ENCODE measurements at places on chromosomes 13 and 19.

GRCh38 chr19:3458229-3459088 lies 21.9 kb downstream of the SMIM24 start:
- no peak for DNase-seq

DNA sequence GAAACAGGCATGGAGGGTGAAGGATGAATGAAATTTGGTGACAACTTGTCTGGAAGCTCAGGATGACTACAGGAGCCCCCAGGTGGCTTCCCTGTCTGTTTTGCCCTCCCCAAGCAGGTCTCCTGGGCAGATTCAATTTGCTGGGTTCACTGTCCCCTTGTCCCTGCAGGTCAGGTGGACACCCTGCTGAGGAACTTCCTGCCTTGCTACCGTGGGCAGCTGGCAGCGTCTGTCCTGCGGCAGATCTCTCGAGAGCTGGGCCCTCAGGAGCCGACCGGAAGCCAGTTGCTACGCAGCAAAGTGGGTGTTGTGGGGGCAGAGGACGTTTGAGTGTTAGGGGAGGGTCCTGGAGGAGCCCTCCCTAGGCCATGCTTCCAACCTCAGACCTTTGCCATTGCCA lies 19.1 kb downstream of the PGLS start:
- DNase-seq, result no peak

DNA sequence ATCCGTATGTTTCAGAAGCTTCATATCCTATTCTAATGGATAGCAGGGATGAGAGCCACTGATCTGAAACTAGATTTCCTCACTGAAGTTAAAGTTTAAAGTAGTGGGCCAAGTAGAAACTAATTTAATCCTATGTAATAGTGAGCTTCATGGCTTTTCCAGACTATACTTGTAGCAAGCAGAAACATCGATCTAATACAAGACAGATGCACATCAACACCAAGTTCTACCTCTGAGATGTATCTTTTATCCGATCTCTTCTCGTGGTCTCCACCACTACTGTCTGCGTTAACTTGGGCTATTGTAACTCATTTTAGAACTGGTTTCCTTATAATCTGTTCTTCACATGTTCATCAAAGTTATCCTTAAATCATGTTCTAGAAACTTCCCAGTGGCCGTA lies 3.1 kb downstream of the ERCC5 start:
- no peak for DNase-seq

DNA sequence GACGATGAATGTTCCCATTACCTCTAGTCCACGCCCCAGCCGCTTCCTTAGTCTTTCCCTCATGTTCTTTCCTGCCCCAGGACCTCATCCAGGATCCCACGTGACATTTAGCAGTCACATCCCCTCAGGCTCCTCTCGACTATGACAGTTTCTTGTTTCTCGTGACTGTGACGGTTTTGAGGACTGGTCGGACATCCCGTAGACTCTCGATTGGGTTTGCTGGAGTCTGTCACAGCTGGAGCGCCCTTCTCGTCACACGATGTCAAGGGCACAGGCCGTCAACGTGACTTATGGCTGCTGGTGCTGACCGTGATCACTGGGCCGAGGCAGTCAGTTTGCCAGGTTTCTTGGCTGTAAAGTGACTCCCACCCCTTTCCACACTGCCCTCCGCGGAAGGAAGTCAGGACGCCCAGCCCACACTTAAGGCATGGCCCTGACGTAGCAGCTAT lies 22.8 kb downstream of the ELAVL1 start:
- peak; percentile 36 for DNase-seq

DNA sequence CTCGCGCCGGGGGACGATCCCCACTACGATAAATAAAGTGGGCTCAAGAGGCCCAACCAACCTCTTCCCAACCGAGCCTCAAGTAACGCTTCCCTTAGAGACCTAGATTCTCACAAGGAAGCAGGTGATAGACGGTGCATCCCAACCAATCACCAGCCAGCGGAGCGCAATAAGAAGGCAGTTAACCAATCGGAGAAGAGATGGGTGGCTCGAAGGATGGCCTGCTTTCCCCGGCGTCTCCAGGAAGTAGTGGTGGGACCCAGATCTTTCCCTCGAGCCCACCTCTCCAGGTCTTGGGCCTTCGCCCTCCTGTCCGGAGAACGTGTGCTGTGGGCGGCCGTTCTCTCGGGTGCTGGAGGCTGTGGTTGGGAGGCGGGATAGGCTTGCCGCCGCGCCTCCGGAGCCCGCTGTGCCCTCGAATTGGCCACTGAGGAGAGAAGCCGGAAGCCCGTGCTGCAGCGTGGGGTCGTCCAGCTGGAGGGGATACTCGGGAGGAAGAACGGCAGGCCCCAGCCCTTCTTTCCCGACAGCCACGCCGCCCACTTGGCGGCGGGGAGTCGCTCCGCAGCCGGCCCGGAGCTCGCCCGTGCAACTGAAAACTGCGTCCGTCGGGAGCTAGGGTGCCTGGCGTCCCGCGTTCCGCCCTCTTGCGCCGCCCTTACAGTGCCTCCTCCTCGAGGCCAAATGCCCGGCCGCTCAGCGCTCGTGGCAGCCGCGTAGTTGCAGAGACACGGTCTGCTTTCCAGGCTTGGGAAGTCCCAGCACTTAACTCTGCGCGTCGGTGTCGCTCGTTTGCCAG lies at the start of gene RNF6:
TSS of gene RNF6 (minus strand) at position 594 of the 799 bp plus-strand sequence. CDS start 2,665 bp downstream, outside the sequence.
- peak; percentile 99 for DNase-seq

- DNase-seq, result no peak
Observed at GRCh38 chr13:110450016-110450900, 111.3 kb downstream of the RAB20 start.

- DNase-seq, result no peak
Observed at GRCh38 chr19:17843908-17844490, 3.8 kb downstream of the JAK3 start.

- no peak for DNase-seq
Observed at GRCh38 chr19:17948931-17949930, 16.4 kb downstream of the CCDC124 start.

- no peak for DNase-seq
Observed at GRCh38 chr19:54047616-54048015, 16.1 kb downstream of the VSTM1 start.

- no peak for DNase-seq
Observed at GRCh38 chr13:46630431-46631178, 77.6 kb downstream of the LRCH1 start.

GRCh38 chr19:57231686-57232085 lies 863 bp downstream of the AURKC start:
- no peak for DNase-seq

DNA sequence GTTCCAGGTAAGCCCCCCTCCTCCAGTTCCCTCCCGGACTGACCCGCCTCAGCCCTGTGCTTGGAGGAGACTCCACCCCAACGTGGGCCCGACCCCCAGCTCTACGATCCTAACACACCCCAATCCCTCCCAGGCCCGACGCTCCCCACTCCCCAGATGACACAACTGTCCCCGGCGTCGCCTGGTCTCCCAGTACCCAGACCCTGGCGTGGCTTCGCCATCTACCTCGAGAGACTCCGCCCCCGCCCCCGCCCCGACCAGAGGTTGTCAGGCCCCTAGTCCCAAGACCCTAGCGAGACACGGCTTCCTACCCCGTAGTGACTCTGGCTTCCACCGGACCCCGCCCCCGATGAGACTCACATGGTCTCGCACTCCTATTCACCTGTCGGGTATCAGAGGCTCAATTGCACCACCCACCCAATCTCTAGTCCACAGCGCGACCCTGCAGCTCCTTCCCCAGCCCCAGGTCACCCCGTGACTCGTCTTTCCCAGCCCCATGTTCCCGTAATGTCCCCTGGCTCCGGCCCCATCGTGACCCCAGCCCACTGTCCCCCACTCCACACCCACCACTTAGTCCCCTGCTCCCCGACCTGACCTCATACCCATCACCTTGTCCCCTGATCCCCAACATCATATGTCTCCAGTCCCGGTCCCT lies 2.9 kb downstream of the CD37 start:
- no peak for DNase-seq

DNA sequence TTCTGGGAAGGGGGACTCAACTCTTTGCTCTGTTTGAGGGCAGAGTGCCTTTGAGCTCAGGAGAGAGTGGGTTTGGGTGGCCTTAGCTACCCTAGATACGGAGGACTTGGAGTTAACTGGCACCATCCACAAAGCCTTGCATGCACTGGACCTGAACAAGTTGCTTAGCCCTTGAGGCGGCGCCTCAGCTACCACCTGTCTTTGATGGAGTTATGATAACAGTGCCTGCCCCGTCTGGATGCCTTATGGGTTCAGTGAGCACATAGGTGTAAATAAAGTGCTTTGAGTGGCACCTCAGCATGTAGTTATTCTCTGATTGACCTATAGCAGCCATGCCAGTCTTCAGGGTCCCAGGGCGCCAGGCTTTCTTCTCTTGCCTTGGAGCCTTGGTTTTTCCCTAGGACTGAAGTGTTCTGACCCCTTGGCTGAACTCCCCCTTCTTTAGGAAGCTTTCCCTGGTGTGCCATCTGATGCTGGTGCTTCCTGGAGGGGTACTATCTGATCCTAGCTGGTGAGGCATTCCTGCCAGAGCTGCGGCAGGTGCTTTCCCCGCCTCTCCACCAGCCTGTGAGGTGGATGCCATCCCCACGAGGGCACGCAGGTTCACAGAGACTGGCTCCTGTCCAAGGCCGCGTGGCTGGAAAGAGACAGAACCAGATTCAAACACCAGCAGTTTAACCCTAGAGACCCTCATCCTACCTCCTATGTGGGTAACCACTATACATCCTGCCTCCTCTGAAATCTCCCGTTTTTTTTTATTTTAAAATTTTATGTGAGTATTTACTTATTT lies 5.8 kb downstream of the BCKDHA start:
- DNase-seq, result no peak

GRCh38 chr13:91298060-91298459 lies 49.4 kb upstream of the MIR17HG start:
- DNase-seq, result no peak

- DNase-seq, result peak; percentile 57
Observed at GRCh38 chr13:30572859-30573275, 44.9 kb upstream of the USPL1 start.

DNA sequence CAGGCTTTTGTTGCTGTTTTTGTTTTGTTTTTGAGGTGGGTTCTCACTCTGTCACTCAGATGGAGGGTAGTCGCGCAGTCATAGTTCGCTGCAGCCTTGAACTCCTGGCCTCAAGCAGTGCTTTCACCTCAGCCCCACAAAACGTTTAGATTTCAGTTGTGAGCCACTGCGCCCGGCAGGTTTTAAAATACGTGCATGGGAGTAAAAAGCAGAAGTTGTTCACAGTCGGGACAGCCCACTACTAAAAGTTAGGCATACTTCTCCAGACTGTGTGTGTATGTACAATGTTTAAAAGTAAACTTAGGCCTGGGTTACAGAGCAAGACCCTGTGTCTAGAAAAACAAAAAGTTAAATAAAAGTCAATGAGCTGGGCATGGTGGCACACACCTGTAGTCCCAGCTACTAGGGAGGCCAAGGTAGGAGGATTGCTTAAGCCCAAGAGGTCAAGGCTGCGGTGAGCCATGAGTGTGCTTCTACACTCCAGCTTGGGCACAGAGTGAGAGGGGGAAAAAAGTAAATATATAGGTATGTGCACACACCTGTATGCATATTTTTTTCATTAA lies 6.1 kb downstream of the SAFB start:
- DNase-seq, result no peak

DNA sequence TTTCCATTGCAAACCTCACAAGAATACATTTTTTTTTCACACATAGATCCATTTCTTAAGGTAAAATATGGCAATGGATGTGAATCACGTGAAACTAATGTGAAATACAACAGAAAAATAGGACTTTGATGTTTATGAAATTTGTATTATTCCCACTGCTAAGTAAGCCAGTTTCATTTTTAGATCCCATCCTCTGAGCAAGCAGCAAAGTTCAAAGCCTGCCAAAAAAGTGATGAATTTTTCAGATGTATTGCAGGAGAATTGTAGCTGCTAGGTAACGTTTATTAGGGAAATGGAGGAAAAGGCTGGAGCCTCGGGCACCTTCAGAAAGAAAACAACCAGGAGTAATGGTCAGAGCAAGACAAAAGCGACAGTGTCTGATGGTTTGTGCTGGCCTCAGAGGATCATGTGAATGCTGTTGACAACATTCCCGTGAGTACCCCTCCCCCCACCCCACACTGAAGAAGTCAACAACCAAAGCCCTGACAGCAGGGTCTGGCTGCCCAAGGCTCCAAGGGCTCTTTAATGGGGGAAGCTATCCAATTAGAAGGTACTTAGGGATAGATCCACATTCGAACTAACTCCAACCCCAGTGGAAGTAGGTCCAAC lies 95.5 kb downstream of the OXGR1 start:
- no peak for DNase-seq

DNA sequence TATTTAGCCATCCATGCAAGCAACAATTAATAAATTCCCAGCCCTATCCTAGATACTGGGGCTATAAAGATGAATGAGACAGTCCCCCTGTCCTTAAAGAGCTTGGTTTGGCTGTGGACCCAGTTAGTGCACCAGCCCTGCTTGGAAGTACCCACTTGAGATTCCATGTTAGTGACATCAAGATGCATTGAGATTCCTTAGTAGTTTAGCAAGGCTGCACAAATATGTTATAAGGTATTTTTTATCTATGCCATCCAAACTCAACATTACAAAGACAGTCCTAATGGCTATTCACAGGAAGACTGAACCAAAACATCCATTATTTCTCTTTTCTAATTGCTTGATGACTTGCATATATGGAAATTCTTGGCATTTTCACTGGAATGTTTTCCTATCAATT lies 48.8 kb upstream of the RAP2A start:
- no peak for DNase-seq

DNA sequence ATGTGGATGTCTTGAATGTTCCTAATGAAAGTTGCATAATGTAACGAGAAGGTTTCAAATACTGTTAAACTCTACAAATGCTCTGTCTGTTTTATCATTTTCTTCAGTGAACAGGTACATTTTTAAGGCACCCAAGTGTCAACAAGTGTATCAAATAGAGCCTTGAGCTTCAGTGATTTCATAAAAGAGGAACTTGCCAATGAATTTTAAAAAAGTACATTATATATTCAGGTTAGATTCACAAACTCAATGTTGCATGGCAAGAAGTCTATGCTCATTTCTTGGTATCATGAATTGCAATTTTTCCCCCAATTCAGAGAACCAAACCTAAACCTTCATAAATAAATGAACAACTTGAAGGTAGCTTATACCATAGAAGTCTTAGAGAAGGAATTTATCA lies 838.8 kb downstream of the PCDH9 start:
- DNase-seq, result no peak

GRCh38 chr13:95660981-95661581 lies 15.9 kb upstream of the DNAJC3 start:
- DNase-seq, result peak; percentile 48

DNA sequence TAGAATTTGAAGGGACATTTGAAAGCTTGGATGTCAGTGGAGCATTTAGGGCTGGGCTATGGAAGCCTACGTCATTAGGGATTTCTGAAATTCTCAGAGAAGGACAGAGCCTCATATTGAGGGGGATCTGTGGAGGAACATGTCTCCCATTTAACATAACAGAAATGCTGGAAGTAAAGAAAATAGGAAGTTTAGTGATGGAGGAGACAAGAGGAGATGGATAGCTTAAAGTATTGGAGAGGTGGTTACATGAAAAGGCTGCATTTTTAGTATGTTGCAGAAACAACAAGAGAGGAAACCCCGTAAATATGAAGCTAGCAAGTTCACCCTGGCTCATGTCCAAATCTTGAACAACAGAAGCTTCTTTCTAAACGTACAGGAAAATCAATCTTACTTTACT lies 24.4 kb downstream of the LIG4 start:
- DNase-seq, result no peak

Data from kidney tubule cell (primary cell).